ENCODE measurements at places on chromosomes 3 and 15.

GRCh38 chr3:32848215-32848614, 30.4 kb downstream of the TRIM71 start:
- DNase-seq = no peak

- DNase-seq = no peak
Observed at GRCh38 chr15:65426216-65426853, 3.6 kb upstream of the IGDCC4 start.

DNA sequence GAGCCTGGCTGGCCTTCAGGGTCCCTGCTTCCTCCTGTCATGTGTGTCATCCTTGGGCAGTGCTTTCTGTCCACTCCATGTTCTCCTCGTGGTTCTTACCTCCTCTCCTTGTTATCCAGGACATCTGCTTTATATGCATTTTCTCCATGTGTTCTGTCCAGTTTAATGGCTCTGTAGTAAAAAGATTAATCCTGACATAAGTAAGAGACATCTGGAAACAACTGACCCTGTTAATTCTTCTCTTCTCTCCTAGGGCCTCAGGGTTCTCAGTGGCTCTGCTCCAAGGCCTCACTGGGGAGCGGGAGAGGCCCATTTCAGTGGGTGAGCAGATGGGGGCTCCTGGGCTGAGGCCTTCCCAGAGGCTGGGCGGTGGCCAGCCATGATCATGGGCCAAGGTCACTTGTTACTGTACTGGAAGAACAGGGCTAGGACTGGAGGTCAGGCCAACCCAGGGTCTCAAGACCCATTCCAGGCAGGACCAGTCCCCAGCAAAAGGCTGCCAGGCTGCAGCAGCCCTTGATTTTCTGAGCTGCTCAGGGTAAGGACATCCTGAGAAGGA, 20.2 kb upstream of the CDCP1 start:
- DNase-seq = no peak

DNA sequence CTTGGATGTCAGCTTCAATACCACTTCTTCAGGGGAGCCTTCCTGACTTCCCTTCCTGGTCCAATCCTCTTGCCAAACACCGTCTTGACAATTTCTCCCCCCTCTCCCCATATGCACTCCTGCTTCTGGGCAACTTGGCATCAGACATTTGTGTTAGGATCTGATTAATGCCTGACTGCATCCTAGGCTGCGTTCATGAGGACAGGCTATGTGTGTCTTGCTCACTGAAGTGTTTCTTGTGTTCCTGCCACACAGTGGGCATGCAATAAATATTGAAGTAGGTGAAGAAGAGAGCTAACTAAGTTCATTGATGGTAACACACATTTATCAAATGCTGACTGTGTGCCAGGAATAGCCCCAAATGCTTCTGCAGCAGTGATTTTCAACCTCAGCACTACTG, 36.4 kb upstream of the WNT5A start:
- DNase-seq = no peak

GRCh38 chr3:107756649-107757048, 233.9 kb downstream of the BBX start:
- DNase-seq = no peak

- no peak for DNase-seq
Observed at GRCh38 chr3:80542456-80542855, 774.7 kb upstream of the ROBO1 start.

- DNase-seq = no peak
Observed at GRCh38 chr15:92981333-92981732, 81.2 kb downstream of the CHD2 start.

DNA sequence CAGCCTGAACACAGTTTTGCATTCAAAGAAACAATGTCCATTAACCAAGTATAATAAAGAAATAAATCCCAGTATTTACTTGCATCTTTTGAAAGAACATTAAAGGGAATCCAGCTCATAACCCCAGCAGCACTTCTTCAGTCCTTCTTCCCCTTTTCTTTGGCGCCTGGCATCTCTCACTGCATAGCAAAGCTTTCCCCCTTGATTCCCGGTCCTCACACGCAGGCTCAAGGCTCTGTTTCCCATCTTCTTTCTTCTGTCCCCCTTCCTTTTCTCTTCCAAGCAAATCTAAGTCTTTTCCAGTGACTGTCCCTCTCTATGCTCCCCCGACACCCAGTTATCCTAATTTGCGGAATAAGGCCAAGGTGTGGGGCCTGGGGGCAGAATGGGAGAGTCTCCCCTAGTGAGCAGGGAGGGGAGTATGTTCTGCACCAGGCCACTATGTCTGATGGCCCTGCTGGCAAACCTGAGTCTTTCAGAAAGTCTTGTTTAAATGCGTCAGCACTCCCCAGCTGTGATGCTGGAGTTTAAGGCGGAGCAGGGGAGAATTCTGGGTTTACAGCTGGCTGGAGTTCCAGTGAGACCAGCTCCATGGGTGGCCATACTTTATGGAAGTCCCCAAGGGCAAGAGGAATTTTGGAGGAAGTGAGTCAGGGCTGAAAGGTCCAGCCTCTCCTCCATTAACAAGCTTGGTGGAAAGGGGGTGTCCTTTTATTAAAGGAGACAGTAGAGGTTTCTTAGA, 42.1 kb downstream of the GOLGA6A start:
- DNase-seq = no peak

- peak; percentile 23 for DNase-seq
Observed at GRCh38 chr15:39874890-39875549, 45.0 kb downstream of the GPR176 start.

DNA sequence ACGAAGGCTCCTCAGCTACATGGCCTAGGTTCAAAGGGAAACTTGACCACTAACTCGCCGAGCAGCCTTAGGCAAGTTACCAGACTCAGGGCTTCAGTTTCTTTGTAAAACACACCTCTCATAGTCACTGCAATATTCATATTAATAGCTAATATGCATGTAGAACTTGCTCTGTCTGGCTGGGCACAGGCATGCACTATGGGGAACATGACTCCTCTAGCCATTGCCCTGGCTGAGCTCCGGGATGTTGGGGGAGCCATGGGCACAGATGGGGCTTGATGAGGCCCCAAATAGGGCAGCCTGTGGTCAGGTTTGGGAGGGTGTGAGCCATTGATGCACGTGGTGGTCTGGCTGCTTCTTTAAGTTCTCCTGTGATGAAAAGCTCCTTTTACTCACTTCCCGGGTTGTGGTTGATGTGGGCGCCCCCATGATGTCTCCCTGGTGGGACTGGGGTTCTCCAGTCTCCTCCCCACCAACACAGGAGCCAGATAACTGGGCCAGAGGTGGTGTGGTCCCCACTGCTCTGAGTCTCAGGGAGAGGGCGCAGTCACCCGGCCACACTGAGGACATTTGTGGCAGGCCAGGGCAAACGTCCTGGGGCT, 29.4 kb upstream of the DUSP7 start:
- DNase-seq = no peak

DNA sequence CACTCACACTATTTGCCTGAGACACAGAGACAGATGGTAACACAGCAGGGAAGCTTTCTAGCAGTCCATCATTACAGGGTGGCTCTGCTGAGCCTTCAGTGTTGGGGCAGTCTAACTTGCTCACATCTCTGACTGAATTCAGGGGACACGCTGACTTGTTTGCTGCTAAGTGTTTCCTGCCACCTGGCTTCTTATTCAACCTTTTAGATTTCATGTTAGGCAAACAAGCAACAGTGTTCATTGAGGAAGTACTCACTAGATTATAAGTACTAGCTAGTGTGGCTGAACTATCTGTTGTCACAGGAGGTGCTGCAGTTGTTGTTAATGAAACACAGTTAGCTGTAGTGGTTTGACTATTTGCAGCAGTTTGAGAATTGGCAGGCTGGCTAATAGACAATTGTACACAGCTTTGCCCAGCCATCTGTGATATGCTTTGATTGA, 37.3 kb downstream of the USF3 start:
- DNase-seq = no peak

GRCh38 chr3:128481438-128481942, 11.5 kb downstream of the GATA2 start:
- DNase-seq = no peak

DNA sequence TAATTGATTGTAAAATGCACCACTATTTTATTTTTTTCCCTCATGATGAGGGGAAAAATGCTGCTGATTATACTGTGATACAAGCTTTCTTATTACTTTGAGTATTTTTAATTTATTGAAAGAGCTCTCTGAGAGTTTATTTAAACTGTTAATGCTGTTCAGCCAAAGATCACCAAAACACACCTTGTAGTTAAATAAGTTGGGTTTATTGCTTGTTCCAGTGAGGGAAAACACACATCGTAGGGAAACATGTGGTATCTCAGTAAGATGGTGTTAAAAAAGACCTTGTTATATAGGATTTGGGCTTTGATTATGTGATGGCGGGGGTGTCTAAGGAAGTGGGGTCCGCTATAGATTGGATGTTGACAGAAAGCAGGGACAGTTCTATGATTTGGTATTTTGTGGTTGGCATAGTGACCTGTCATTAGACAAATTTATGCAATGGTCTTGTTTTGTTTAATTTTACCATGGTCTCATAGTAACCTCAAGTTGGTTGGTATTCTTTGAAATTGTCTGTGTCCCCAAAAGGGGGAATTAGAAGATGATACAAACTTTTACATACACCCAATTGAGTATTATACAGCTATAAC, 11.1 kb downstream of the HACD3 start:
- DNase-seq = no peak

- no peak for DNase-seq
Observed at GRCh38 chr3:176328666-176329065, 868.6 kb downstream of the TBL1XR1 start.

DNA sequence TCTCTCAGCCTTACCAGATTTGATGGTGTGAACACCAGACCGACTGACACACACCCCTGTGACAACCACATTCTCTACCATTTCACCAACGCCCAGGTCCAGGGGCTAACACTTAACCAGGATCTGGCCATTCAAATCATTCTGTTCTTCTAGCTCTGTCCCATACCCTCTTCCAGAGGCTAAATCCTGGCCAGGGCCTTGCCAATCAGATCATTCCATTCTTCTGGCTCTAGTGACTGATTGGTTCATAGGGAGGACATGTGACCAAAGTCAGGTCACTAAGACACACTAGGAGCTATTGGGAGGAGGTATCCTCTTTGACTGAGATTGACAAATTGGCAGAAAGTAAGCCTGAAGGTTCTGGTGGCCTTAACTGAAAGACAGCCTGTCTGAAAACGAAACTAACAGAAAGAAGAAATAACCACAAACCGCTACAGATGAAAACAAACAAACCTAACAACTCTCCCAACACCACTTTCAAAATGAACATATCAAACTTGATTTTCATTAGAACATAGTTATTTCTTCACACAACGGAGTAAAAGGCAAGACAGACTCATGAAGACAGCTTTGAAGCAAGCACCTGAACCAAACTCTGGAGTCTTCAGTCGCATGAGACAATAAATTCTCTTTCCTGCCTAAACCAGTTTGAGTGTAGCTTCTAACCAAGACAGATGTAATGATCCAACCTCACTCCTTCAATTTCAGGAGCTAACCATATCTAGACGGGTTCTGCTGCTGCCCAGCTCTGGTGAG, 68.5 kb downstream of the TRANK1 start:
- no peak for DNase-seq

GRCh38 chr3:157330206-157330605, 106.4 kb upstream of the PTX3 start:
- no peak for DNase-seq

GRCh38 chr3:5220667-5221431, 33.3 kb downstream of the EDEM1 start:
- DNase-seq = no peak

DNA sequence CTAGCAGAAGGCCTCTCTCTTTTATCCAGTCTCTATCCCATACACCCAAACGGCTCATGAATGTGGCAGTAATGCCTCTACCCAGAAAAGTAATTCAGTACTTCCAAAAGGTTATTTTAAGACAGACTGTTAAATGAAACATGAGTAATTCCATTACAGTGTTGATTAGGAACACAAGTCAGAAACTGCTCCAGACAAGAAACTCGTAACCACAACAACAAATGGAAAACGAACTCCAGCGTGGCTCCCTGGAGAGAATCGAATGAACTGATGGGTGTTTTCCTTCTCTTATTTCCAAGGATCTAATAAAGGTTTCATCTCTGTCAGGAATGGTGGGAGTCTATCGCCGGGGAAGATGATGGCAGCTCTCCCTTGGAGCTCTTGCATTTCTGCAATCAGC, 228.4 kb downstream of the MAGI1 start:
- no peak for DNase-seq

GRCh38 chr15:29613951-29614382, 208.3 kb downstream of the TJP1 start:
- DNase-seq = peak; percentile 20

All from NCI-H2227 treated with DMSO at 0.1 percent for 48 hours (cell line).